ENCODE measurements at places on chromosomes 1 and 21.

DNA sequence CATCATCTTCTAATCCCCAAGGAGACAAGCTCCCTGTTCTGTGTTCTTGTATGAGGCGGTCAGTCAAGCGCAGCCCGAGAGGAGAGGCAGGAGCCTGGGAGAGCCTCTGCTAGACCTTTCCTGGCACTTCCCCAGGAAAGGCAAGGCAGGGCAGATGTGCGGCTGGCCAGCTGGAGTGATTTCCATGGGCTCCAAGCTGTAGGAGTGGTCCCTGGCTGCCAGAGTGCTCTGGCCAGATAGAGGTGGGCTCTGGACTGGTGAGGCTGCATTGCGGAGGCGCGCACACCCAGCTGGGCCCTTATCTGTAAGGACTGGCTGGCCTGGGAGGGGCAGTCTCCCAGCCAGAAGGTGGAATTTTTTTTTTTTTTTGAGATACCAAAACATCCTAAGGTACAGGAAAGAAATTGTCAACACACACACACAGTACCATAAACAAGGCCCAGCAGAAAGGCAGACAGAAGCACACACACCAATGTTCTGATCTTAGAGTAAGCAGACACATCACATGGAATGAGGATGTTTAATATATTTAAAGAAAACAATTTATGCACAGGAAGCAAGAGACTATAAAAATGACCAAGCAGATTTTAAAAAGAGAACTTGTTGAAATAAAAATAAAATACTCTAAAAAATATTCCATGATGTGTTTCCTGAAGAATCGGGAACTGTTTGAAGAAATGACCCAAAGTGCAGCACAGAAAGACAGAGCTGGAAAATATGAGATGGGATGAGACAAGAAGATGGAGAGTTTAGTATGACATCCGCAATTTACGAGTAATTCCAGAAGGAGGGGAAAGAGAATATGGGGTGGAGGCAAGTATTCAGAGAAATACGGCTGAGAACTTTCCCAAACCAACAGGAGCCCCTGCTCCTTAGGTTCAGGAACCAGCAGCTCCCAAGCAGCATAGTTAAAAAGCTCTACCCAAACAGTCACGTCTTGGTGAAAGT lies 13.4 kb downstream of the IBA57 start:
- DNase-seq: no peak

DNA sequence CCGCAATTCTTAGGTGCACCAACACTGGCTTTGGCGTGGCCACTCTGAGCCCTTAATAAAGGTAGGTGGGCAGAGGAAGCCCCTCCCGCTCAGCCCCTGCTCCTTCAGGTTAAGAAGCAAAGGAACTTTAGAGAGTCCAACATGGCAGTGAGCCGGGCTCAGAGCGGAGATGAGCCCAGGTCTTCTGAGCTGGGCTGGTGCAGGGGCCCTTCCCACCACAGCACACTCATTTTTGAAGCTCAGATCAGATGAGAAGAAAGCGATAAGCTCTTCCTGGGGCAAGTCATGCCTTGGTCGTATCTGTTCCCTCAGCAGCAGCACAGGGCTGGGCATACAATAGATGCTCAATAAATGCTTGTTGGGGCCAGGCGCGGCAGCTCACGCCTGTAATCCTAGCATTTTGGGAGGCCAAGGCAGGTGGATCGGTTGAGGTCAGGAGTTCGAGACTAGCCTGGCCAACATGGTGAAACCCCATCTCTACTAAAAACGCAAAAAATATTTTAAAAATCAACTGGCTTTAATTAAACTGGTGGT lies 51.1 kb upstream of the TARDBP start:
- no peak for DNase-seq

GRCh38 chr1:43969746-43970466 lies at the start of gene DPH2:
Gene DPH2, plus strand, starts transcription at chr1:43970010. Its CDS starts 166 bp downstream, at chr1:43970176.
- DNase-seq: peak; percentile 89

GRCh38 chr1:8025671-8026144 lies 401 bp downstream of the ERRFI1 start:
- no peak for DNase-seq

DNA sequence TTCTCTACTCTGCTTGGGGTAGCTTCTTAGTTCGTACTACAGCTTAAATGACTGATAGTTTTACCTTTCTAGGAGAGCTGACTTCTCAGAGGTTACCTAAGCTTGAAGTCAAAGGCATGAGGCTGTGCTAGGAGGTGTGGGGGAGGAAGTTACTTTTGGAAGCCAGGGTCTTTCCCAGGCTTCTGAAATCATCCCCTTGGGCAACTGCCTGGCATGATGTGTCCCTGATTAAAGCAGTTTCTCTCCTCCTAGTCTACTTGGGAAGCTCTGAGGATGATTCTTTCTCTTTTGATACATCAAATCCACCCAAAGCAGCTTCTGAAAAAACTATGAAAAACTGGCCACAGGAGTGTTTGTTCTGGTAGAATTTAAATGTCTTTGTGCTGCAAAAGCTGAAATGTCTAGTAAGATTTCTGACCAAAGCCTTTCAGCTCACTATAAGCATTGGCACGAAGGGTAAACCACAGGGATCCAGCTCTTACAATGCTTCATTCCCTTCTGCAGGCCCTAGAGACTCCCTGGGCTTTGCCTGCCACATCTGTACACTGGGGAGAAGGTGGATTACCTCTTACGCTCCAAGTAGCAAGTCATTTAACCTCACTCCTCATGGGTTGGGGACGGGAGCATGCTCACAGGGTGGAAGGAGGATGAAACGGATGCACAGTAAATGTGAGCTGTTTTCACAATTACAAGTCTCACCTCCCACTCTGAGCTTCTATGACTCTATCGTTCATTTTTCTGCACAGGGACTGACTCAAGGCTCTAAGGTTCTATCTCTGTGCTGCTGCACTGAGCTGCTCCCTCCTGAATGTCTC lies 59.6 kb downstream of the RUNX1 start:
- DNase-seq: no peak

DNA sequence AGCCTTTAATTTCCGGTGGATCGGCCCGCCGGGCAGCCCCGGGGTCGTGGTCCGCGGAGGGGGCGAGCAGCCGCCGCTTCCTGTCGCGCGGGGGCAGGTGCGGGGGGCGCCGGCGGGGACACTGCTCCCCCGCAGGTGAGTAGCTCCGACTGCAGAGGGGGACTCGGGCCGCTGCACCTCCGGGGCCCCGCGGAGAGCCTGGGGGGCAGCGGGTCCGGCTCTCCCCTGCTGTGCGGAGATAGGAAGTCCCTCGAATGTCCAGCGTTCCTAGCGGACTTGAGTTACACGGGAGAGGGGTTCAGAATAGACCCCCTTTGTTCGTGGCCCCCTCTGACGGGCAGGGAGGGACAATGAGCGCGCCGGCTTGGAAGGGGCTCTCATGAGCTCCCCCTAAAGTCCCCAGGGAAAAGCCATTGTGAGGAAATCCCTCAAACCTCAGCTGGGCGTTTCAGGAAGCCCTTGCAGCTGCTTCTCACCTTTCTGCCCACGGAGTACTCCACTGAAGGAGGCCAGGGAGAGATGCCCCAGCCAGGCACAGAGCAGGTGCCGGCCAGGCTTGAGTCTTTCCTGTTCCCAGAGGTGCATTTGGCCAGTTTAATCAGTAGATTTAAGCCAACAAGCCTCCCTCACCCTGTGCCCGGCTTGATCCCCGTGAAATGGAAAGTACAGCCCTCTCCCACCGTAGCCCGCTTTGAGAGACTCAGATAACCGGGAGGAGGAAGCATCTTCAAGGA lies 925 bp downstream of the PDE9A start:
- DNase-seq: no peak

GRCh38 chr1:9350013-9350908 lies 57.6 kb downstream of the SPSB1 start:
- no peak for DNase-seq

- no peak for DNase-seq
Measured at GRCh38 chr21:45547545-45547900, 5.3 kb upstream of the SLC19A1 start.

DNA sequence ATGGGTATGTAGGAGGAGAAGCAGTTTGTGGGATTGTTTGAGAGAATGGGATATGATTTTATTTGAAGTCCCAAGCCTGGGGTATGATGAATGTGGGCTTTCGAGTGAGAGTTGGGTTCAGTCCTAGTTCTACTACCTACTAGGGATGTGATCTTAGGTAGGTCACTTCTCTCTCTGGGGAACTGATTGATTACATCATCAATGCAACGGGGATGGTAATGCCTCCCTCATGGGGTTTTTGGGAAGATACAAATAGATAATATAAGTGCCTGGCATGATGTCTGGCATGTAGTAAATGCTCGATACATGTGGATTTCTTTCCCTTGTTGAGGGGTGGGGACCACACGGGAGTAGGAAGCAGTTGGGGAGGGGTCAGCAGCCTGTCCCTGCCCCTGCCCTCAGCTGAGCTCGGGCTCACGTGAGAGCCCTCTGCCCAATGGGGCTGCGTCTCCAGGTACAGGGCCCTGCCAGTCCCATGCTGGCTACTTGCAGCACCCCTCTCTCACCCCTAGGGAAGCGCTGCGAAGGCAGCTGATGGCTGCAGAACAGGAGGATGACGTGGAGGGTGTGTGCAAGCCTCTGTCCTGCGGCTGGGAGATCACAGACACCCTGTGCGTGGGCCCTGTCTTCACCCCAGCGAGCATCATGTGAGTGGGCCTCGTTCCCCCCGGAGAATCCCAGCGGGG lies 38.7 kb downstream of the AZIN2 start:
- DNase-seq: no peak

GRCh38 chr1:243253926-243254232 lies 1.2 kb downstream of the CEP170 start:
- no peak for DNase-seq

- DNase-seq: no peak
Measured at GRCh38 chr1:101959456-101959855, 37.3 kb downstream of the OLFM3 start.

DNA sequence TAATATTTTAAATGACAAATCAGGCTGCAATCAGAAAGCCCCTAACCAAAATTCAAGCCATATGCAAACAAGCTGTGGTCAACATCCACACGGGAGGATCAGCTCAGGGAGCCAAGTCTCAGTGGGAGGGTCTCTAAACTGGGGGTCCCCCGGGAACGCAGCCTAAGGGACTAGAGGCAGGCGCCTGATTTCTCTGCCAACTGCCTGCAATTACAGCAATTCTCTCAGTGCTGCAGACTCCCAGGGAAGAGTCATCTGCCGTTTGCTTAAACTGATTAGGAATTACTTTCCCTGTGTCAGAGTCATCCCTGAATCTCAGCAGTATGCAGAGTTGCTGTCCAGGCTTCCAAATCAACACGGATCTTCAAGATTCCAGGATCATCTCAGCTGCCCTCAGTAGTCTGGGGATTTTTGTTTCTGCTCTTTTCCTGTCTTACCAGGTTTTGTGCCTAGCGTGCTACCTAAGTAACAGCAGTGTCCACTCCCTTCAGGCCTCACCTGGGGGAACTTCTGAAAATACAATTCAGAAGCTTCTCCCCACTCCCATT lies 247.8 kb downstream of the RRAGC start:
- DNase-seq: no peak

DNA sequence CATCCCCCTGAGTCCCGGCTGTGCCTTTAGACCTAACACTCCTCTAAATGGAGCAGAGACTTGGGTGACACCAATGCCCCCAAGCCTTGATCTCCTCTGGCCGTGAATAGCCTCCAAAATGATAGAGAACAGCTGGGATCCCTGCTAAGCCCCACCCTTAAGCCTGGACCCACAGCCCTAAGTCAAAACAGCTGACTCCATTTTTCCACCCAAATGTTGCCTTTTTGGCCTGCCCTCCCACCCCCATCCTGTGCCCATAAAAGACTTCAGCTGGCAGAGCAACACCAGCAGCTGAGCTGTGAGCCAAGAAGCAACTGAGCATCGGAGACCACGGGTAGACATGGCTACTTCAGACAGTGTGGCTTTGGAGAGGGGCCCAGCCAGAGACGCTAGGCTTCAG lies 420.8 kb downstream of the NPHP4 start:
- DNase-seq: no peak

GRCh38 chr1:195637539-195637938 lies 970.7 kb downstream of the KCNT2 start:
- DNase-seq: no peak

GRCh38 chr1:101282314-101283038 lies 45.7 kb downstream of the S1PR1 start:
- no peak for DNase-seq

DNA sequence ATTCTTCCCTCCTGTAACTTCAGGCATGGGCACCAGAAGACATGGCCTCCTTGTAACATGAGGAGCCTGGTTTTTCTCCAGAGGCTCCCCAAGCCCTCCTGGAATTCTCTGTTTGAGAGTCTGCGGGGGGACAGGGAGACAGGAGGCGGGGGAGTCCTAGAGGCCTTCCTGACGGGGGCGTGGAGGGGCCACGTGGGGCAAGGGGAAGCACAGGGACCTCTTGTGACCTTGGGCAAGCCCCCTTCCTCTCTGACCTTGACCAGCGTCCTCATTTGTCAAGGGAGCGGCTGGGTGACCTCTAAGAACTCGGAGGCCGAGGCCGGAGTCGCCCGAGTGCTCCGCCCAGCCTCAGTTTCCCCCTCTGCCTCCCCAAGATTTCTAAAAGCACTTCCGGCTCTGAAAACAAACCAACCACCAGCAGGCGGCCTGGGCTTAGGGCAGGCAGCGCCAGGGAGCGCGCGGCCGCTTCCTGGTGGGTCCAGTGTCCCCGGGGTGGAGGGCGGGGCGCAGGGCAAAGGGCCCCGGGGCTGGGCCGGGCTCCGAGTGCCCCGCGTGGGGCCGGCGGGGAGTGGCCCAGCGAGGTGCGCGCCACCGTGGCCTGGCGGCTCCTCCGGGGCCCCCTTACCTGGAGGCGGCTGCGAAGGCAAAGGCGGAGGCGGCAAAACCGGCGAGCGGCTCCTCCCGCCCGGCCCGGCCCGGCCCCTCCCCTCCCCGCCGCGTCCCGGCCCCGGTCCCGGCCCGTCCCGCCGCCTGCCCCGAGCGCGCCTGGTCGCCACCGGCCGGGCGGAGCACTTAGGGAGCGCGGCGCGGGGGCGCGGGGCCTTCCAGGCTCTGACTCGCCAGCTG lies at the start of gene TMCO4:
Gene TMCO4, minus strand, starts transcription at position 687 of the 846 bp plus-strand sequence. CDS start 19,158 bp downstream, outside the sequence.
- DNase-seq: peak; percentile 30

- no peak for DNase-seq
Measured at GRCh38 chr1:111517469-111518225, 14.2 kb upstream of the ADORA3 start.

- DNase-seq: no peak
Measured at GRCh38 chr1:109170035-109170764, 43.5 kb upstream of the SARS1 start.

DNA sequence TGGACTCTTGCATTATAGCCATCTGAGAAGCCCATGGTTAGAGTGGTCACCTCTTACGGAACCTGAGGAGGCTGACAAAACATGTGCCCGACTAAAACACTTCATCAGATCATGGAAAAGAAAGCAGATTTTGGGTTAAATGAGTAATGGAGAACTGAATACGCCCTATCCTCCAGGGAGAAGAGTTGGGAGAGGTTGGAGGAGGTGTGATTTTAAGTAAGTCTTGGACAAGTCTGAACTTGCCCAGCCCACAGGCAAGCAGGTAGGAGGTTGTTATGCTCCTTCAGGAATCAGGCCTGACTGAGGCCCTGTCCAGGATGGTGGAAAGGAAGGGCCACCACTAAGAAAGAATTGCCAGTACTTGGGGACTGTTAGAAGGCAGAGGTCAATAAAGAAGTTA lies 255.8 kb downstream of the TGFB2 start:
- no peak for DNase-seq

GRCh38 chr1:17909634-17910033 lies 154.5 kb downstream of the ACTL8 start:
- no peak for DNase-seq

GRCh38 chr1:40772146-40772955 lies 11.2 kb upstream of the KCNQ4 start:
- no peak for DNase-seq

- DNase-seq: no peak
Measured at GRCh38 chr1:186571771-186572170, 108.5 kb downstream of the PTGS2 start.

Measured in activated CD8-positive, alpha-beta memory T cell treated with anti-CD3 and anti-CD28 coated beads for 48 hours (primary cell).